ENCODE measurements at places on chromosomes 11 and 22.

DNA sequence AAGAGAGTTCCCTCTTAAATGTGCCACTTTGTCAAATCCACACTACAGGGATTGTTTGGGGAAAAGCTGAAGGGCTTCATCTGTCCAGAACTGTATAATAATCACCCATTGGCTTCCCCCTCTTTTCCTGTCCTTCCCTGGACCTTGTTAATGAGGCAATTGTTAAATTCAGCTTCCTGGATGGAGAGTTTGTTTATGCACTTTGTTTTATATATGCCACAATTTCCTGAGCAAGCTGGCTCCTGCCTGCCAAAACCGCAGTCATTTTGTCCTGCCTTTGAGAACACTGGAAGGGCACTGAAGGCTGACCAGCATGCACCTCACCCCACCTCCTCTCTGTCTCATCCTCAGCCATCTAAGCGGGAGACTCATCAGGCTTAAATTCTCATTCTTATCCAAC is 86.2 kb downstream of the MSANTD4 start:
- DNase-seq: no peak

GRCh38 chr11:5038341-5038740 is 8.0 kb upstream of the OR52J3 start:
- no peak for DNase-seq

DNA sequence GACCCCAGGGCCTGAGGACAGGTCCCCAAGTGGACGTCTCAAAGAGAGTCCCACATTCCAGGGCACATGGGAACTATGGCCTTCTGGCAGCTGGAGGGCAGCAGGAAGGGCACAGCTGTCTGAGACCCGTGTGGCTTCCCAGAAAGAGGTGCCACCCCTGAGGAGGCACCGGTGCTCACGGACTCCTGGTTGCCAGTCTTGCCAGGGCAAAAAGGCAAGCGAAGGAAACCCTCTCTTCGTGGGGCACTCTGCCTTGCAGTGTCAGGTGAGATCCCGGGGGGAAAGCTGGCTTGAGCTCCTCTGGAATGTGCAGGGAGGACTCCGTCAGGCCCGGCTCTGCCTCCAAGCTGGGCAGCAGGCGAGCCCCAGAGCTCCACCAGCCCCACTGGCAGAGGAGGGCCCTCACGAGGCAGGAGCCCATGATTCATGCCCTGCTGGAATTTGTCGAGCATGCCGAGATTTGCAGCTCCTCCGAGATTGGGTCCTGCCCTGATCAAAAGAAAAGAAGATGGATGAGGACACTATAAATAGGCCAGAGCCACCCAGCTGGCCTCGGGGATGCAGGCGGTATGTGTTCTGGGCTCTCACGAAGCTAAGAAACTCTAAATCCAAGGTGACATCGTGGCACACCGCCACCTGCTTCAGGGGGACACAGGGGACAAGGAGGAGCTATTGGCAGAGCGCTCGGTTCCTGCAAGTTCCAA is 9.9 kb upstream of the CELSR1 start:
- DNase-seq: peak; percentile 86

DNA sequence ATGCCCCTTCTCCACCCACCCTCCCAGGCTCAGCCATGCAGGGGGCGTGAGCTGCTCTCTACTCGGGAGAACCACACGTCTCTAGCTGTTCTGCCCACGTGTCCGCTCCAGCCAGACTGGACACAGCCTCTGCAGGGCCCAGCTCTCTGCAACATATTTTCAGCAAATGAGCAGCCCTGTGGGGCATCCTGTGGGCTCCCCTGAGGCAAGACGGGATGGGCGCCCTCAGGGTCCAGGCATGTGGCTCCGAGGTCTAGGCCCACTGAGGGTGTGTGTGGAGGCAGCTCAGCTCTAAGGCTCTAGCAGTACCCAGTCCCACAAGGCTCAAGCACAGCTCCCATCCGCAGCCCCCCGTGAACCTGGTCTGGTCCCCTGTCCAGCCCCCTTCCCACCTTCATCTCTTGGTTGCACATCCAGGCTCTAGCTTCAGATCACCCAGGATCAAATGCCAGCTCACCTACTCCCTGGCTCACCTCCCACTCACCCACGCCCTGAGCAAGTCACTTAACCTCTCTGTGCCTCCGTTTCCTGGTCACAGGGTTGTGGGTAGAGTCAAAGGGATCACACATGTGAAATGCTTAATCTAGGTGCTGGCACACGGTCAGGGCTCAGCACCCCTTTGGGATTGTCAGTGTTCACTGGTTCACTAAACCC is 57.8 kb upstream of the TCF20 start:
- no peak for DNase-seq

- no peak for DNase-seq
These were observed 17.7 kb downstream of the ARRB1 start for GRCh38 chr11:75333807-75334140.

DNA sequence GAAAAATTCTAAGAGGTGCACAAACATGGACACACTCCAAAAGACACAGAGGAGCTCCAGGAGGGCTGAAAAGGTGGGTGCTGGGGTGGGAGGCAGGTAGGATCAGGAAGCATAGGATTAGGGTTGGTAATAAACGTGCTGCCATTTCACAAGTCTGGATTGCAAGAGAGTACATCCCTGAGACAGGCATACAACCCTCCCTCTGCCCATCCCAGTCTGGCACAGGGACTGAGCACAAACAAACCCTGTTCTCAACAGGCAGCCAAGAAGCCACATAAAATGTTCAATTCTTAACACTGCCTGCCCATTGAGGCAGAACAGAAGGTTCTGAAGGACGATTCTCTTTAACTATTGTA is 18.5 kb downstream of the SLC35F2 start:
- DNase-seq: no peak

- DNase-seq: peak; percentile 82
These were observed at the start of gene WNT11 for GRCh38 chr11:76206327-76207081. TSS of gene WNT11 (minus strand) at chr11:76206502. CDS start at chr11:76206407, 95 bp downstream.

DNA sequence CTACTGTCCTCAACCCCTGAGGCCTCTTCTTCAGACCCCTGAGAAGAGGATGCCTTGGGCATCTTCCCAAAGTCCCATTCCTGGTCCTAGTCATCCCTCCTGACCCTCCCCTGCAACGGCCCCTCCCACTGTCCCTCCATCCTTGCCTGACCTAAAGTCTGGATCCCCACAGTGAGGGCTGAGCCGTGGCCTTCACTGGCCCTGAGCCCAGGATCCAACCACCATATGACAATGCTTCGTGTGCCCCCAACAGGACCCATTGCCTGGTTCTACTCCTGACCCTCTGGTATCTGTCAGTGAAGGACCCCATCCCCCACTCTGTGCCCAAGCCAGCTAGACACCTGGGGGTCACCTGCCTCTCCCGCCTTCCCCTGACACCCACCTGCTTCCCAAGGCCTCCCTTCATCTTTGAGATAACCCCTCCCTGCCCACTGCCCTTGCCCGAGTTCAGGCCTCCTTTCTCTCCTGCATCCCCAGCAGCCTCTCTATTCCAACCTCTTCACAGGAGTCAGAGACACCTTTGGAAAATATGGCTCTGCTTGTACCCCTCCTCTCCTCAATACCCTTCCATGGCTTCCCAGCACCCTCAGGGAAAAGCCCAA is 48.0 kb downstream of the LRRC32 start:
- no peak for DNase-seq

DNA sequence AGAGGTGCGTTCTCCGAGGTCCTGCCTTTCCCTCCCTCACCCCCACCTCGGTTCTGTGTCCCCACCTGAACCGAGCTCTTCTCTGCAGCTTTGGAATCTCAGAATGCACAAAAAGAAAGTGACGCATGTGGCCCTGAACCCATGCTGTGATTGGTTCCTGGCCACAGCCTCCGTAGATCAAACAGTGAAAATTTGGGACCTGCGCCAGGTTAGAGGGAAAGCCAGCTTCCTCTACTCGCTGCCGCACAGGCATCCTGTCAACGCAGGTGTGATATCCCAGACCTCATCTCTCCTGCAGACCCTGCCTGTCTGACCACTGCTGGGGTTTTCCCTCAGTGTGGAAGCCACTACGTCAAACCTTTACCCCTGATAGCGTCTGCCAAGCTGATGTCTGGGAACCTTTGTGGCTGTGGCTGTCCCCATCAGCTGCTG is 13.9 kb downstream of the ACP2 start:
- no peak for DNase-seq

DNA sequence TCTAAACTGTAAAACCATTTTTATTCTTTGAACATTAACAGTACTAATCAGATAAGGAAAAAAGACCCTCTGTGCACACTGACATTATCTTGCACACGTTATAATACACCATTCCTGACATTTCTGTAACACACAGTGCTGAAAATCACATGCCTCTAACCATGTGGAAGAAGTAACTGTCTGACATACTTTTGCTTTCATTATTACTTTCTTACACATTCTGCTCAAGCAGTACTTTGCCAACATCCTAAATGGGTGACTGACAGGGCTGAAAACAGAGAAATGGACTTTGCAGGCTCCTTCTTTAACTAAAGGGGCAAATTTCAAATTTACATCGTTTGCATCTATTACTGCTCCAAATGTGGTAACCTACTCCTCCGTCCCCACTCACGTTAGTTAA is 22.8 kb upstream of the TP53AIP1 start:
- DNase-seq: no peak

- DNase-seq: no peak
These were observed 2.4 kb downstream of the CSDC2 start for GRCh38 chr22:41563051-41563711.

DNA sequence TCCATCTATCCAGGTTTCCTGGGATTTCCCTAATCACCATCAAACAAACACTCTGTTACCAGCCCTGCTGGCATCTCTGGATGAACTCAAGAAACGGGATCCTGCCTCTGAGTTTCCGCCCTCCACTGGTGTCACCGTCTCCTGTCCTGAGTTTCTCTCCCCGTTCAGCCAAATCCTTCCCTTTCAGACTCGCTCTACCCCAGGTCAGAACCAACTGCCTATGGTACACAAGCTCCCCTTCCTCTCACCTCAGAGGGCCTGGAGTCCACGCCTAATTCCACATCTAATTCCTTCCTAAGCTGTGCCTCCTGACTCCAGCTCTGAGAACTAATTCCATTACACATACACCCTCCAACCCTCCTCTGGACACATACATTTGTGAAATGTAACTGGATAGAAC is 96.1 kb downstream of the SHANK2 start:
- no peak for DNase-seq

GRCh38 chr11:73753938-73754337 is 6.9 kb downstream of the RAB6A start:
- DNase-seq: no peak

GRCh38 chr11:114090225-114090910 is 30.9 kb downstream of the ZBTB16 start:
- DNase-seq: no peak

GRCh38 chr11:133191931-133192330 is 340.4 kb downstream of the OPCML start:
- no peak for DNase-seq

- no peak for DNase-seq
These were observed 7.4 kb downstream of the LRRC75B start for GRCh38 chr22:24585461-24585860.

DNA sequence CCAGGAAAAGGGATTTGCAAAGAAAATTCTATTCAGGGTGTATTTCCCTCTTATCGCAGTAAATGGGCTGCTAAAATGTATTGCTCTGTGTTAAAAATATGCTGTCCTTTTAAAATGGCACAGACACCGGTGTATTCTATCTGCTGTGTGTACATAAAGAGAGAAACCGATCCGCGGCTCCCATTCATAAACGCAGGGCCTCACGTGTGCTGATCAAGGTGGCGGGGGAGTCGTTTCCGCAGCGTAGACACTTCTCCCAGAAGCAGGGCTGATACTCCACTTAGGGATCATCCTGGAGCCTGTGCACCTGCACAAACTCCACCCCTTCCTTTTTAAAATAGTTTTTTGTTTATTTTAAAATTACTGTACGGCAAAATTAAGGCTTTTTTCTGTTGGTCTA is 26.1 kb upstream of the IGSF9B start:
- no peak for DNase-seq

DNA sequence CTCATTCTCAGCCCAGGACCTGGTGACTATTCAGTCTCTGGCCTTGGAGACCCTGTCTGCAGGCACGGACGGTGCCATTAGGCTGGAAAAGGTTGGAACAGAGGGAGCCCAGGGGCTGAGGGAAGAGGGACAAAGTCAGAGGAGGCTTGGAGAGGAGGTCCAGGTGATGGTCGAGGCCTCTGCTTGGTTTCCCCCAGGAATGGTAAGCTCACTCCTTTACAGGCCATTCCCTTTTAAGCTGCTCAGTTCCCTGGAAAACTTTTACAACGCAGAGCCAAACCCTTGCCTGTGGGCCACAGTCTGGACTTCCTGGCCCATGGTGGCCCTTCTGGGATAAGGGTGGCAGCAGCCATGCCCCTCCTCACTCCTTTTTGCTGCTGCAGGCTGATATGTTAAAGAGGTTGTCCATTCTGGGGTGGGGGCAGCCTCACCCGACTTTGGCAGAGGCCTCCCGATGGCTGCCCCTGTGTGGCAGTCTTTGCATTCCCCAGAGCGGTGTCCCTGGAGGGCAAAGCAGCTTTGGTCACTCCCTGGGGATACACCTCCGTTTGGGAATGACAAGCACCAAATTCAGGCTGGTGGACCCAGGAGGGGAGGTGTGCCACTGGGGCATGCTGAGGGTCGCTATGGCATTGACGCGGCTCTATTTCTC is 34.0 kb upstream of the RFPL3 start:
- DNase-seq: no peak

DNA sequence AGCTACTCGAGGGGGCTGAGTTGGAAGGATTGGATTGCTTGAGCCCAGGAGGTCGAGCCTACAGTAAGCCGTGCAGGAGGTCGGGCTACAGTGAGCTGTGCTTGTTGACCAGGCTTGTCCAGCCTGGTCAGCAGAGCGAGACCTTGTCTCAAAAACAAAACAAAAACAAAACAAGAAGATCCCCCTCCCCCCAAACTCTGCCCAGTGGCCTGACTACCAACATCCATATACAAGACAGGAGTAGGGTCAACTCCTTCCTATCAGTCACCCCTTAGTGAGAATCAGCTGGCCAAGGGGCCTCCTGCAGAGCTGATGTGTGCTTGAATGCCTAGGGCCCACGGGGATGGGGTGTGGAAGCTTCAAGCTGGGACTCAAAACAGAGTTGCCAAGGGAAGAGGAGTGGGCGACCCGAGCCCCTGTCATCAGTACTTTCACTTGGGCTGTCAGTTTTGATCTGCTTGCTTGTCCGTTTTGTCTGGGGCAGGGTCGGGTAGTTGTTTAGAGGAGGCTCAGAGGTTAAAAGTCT is 942 bp upstream of the TSPAN18 start:
- DNase-seq: no peak

GRCh38 chr11:61069427-61069826 is 32.9 kb upstream of the CD5 start:
- DNase-seq: peak; percentile 19

- no peak for DNase-seq
These were observed 37.6 kb downstream of the CELSR1 start for GRCh38 chr22:46499805-46500189.

DNA sequence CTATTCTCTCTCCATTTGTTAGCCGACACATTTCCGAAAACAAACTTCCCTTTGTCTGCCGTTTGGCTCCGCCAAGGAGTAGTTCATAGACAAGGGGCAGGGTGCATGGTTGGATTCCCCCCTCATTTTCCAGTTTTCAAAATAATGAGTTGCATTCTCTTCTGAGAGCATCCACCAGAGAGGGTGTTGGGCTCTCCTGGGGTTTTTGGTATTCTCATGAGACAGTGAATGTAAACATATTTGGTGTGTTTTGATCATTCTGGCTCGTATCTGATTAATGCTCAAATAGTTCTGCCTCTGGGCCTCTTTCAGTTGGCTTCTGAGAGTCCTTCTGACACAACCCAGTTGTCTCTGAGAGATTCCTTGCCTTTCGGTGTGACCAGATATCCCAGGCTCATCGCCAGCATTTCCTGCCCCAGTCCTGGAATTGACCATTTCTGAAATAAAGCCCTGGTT is 21.7 kb downstream of the GRAMD4 start:
- DNase-seq: no peak

GRCh38 chr11:132430429-132431062 is 1060.1 kb downstream of the NTM start:
- DNase-seq: peak; percentile 89

- DNase-seq: peak; percentile 81
These were observed 1.1 kb downstream of the FXYD2 start for GRCh38 chr11:117823294-117823945.
